ENCODE measurements at places on chromosomes 7 and 10.

GRCh38 chr10:69239136-69239535 is 19.0 kb downstream of the HKDC1 start:
- no peak for DNase-seq

DNA sequence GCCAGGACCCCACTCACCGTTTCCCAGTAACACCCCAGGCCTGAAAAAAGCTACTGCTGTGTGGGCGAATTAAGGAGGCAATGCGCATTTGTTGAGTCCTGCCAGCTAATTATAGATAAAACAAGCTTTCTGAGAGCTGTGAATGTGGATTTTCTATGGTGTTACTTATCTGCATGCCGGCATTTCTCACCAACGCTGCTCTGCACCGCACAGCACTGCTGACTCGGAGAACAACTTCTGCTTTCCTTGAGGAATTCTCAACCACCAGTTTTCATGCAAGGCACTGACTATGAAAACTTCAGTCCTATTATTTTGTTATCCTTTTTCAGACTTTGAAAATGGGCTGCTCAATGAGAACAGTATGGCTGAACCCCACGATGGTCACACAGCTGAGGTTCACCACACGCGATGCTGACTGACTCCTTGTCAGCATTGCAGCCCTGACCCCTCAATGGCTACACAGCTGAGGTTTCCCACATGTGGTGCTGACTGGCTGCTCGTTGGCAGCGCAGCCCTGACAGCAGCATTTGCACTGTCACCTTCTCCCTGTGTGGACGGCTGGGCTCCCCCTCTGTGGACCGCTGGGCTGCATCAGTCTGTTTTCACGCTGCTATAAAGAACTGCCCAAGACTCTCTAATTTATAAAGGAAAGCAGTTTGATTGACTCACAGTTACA is 190.6 kb downstream of the DIP2C start:
- DNase-seq, result no peak

DNA sequence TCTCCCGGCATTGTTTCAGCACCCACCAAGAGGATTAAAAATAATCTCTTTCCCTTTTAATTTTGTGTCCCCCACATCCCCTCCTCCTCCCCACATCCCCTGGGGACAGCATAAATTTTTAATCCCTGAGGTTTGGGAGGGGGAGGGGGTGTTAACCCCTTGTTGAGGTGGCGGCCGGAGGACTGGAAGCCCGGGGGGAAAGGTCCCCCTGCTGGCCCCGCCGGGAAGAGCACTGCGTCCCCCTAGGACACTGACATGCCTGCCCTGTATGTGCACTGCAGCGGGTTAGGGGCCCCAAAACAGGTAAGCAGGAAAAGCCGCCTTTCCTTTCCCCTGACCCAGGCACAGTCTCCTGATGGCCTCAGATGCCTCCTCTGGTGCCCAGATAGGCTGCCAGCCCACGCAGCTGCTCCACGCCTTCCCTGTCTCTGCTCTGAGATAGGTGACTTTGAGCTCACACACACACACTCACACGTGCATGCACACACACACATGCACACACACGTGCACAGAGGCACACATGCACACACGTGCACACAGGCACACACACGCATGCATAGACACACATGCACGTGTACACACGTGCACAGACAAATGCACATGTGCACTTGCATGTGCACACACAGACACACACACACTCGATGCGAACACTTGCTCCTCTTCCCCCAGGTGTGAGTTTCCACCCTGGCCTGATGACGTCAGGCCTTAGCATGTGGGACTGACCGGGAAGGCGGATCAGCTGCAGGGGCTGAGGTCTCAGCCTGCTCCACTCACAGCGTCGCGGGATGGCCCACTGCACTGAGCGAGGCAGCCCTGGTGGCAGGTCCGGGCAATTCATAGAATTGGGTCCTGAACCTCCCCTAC is 12.3 kb downstream of the CNPY1 start:
- no peak for DNase-seq

GRCh38 chr10:130377986-130378540 is 241.9 kb downstream of the GLRX3 start:
- no peak for DNase-seq

- DNase-seq, result no peak
Measured at GRCh38 chr10:21751341-21752310, 217.6 kb downstream of the MLLT10 start.

DNA sequence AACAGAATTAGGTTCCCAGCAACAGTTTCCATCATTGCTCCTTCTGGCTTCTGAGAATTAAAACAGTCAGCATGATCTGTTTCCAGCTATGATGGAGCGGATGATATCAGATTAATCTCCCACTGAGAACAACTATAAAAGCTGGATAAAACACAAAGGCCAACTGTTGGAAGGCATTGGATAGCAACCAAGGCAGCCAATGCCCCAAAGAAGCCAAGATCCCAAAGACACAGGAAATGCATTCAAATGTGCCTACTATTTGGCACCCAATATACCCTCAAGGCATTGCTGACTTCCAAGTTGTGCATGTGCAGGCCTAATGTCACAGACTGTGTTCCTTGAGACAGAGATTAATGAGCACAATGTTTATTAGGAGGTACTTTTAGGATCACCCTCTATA is 259.3 kb downstream of the ARHGAP12 start:
- no peak for DNase-seq

DNA sequence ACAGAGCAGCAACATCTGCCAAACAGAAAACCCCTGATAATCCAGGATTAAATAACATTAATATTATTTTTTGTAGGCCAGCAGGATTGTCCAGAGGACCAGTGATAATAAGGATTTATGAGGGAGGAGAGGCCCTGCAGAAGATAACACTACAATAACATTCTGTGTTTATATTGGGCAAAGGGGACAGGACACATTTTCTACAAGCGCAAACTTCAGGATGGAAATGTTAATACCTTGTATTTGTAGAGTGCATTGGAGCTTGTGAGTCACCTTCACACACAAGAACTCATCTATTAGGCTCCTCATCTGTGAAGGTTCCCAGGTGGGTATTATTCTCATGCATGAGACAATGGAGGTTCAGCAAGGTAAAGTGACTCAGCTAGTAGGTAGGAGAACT is 51.0 kb downstream of the BAMBI start:
- no peak for DNase-seq

GRCh38 chr10:95694665-95695064 is 938 bp upstream of the TCTN3 start:
- no peak for DNase-seq

Measured in fibroblast of lung (primary cell).